Stimulated activated CD8-positive, alpha-beta memory T cell treated with anti-CD3 and anti-CD28 coated beads, Interleukin-2, amount 100 ng/mL, for 48 hours (primary cell): ENCODE measurements at places on chromosomes 7 and 10.

DNA sequence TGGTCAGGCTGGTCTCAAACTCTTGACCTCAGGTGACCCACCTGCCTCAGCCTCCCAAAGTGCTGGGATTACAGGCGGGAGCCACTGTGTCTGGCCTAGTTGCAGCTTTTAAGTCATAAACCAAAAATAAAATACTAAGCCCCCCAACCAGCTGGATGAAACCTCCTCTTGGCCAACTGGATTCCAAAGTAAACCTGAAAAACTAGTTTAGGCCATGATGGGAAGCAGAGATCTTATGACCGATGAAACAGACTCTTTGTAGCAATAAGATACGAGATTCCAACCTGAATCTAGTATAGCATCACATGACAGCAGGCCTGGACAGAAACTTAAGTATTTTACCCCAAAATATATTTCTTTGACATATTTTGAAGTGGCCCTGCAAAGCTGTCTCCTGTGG, 9.1 kb upstream of the MCM10 start:
- DNase-seq, result no peak

- DNase-seq, result no peak
Observed at GRCh38 chr7:140260352-140261104, 83.7 kb upstream of the KDM7A start.

DNA sequence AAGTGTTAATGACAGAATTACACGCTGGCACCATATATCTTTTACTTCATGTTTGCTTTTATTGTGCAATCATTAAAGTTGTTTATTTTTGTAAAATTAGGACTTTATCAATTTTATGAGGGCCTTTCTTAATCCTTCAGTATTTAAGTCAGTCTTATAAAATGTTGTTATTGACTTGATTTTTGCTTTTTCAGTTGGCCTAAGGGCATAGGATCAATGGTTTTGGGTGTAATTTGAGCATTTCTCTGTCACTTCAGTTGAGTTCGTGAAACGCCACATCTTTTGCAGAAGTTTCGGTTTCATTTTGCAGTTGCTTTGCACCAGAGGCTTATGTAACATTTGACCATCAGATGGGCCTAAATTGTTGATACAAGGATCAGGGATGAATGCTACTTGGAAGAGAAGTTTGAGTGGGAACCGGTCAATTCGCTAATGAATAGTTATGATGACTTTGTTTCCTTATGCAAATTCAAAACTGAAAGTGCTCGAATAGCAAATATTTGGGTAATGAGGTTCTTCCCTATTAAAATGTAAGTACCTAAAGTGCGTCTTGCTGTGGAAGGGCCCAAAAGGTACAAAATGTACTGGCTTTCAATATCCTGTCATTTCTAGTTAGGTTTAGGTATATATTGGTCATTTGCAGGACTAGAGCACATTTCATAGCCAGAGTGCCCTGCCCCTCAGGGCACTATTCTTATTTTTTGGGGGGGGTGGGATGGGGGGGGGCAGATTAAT, 340.9 kb downstream of the LRMDA start:
- no peak for DNase-seq

- no peak for DNase-seq
Observed at GRCh38 chr10:126334272-126334671, 54.0 kb downstream of the ADAM12 start.

- DNase-seq, result no peak
Observed at GRCh38 chr7:71443191-71443530, 311.2 kb downstream of the GALNT17 start.

GRCh38 chr7:131335639-131336381, 8.1 kb downstream of the MKLN1 start:
- DNase-seq, result no peak

DNA sequence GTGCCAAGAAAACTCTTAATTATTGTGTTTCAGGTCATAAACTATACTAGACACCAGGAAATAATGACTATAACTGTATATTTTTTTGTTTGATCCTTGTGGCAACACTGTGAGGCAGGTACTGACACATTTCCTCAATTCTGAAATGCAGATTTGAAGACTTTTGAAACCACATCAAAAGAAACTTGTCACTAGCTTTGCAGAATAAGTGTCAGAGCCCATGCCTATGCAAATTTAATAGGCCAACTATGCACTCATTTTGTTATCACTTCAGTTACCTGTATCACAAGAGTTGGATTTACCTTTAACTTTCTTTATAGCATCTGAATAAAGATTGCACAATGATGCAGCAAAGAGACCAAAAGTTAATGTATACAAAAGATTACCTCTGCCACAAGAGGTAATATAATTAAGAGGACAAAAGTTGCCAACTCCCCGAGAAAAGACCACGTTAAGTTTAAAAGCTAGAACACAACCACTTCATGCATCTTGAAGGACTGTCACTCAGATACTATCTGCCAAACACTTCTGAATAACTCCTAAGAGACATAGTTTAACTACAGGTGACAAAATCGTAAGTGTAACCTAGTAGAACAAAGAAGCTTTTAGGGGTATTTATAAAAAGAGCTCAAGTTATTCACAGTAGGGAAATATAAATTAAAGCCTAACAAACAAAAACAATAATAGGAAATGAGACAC, 80.5 kb downstream of the ELAPOR2 start:
- DNase-seq, result no peak

DNA sequence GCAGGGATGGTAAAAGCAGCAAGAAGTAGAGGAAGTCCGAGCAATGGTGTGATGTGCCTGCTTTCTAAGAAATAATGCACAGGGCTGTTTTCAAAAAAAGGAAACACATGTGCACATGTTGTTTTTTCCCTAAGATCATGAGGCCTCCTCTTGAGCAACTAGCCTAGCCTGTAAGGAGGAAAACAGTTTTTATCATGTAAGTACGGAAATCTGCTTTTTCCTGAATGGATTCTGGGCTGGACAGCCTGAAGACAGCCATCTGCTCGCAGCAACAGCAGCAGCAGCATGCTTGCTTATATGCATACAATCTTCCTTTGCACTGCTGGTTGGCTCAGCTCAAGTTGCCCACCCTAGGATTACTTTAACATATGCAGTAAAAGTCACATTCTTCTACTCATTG, 87.1 kb downstream of the HIBADH start:
- no peak for DNase-seq

- no peak for DNase-seq
Observed at GRCh38 chr10:54958844-54959243, 157.8 kb upstream of the PCDH15 start.

DNA sequence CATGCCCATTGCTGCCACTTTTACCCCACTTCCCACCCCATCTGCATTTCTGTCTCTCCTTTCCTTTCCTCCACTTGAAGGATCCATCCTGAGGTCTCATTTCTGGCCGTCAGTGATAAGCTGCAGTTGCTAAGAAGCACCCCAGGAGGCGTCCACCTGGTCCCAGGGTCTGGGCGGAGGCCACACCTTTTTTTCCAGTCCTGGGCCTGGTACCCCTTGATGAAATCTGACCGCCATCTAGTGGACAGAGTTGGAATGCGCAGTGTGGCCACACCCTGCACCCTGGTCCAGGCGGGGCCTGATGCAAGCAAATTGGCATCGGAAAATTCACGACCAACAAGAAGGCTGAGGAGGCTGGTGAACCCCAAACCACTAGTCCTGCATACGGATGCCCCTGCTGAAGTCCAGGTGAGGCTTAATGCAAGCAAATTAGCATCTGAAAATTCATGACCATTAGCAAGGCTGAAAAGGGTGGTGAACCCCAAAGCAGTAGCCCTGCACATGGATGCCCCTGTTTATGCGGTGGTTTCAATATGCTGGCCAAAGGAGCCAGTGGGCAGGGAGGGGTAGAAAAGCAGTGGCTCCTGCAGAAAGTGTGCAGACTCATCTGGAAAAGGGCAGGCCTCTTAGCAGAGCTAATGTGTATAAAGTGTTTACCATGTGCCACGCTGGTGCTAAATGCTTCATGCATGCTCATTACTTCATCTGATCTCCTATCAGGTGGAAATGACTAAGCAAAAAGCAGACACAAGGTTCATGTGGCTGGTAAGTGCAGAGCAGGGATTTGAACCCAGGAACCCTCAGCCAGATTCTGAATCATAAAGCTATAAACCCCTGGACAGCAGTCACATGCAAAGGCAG, 43.2 kb downstream of the GPAM start:
- DNase-seq, result peak; percentile 61

- no peak for DNase-seq
Observed at GRCh38 chr7:92987095-92987494, 130.7 kb downstream of the SAMD9 start.

- no peak for DNase-seq
Observed at GRCh38 chr7:34844406-34844805, 186.4 kb downstream of the NPSR1 start.

GRCh38 chr10:76463111-76463510, 1031.7 kb downstream of the LRMDA start:
- no peak for DNase-seq

GRCh38 chr10:17236468-17237148, 8.6 kb downstream of the VIM start:
- no peak for DNase-seq

- no peak for DNase-seq
Observed at GRCh38 chr10:107873007-107873406, 708.5 kb upstream of the SORCS1 start.

DNA sequence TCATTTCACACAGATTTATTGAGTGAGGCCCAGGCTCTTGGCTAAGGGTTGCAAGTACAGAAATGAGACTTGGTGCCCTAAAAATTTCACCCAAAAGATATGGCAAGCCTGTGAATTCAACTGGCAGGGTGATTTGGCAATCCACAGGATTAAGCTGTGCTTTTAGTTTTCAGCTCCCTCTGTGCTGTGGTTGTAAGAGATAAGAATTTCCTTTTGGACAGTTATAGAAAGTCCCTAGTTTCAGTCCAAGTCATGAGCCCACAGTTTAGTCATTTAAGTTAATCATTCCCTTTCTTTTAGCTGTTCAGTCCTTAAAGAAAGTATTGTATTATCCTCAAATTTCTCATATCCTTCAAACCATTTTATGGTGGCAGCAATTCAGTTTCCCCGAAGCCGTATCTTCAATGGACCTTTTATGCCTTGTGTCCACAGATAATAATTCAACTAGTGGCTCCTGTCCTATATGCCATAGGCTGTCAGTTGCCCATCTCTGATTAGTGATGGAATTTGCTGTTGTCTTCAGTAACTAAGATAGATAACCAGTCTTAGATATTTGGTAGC, 73.4 kb upstream of the NAMPT start:
- DNase-seq, result no peak

- DNase-seq, result no peak
Observed at GRCh38 chr7:158396982-158397862, 190.4 kb downstream of the PTPRN2 start.

DNA sequence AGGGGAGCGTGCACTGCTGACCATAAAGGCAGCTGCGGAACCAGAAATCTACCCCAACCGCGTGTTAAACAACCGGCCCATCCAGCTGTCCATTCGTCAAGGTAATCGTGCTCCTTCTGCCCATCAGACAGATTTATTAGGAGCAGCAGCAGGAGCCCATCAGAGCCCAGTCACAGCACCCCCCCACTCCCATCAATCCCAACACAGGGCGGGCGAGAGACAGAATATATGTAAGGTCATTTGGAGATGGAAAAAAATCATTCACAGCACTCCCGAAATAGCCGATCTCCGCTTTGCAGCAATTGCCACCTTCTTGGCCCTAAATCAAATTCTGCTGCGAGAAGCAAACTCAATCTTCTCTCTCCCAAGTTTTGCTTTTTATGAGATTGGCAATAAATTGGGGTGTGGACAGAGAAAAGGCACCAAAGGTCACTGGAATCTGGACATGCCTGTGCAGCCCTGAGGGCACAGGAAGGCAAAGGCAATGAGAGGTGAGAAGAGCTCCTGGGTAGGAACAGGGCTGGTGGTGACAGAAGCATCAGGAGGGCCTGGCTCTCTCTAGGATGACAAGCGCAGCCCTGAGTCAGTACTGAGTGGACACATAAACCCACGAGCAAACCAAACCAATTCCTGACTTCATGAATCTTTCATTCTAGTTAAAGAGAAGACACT, 145.0 kb upstream of the ZMIZ1 start:
- DNase-seq, result no peak

GRCh38 chr10:118737603-118738302, 17.0 kb downstream of the CACUL1 start:
- DNase-seq, result no peak
